A549 treated with CpdA at 1 μM for 4 hours (cell line): ENCODE measurements at places on chromosomes 2 and 18. TPM values are rescaled to one million over a fixed set of nuclear protein-coding genes. Genes with fewer than 3 reads are reported as not detected.

Gene CFC1
- total RNA-seq: not detected in 5 replicates

Gene SGO2
- total RNA-seq: 11.9 to 15.5 TPM (median 13.9 TPM) in 5 replicates

Gene DYSF
- 0.73 to 0.94 TPM (median 0.81 TPM) in 5 replicates for total RNA-seq

Gene BMPR2
- total RNA-seq: 10.7 to 17.7 TPM (median 15.2 TPM) in 5 replicates

Gene NEU2
- total RNA-seq: not detected in 5 replicates

Gene SLC16A14
- 0.83 to 1.5 TPM (median 1.2 TPM) in 5 replicates for total RNA-seq

Gene SLC35F5
- 41.3 to 51.1 TPM (median 44.7 TPM) in 5 replicates for total RNA-seq

Gene KLHL14
- not detected in 5 replicates for total RNA-seq

Gene PLB1
- 1.0 to 2.1 TPM (median 1.6 TPM) in 5 replicates for total RNA-seq
